ENCODE measurements at places on chromosomes 11 and 22. TPM values are rescaled to one million over a fixed set of nuclear protein-coding genes. Genes with fewer than 3 reads are reported as not detected.

DKK3 gene
- total RNA-seq, result 439 TPM

HARBI1 gene
- total RNA-seq, result 7.4 TPM

SLC22A12 gene
- total RNA-seq, result not detected

GRCh38 chr11:124519850-124520549 is 23.5 kb downstream of the OR8B12 start:
- no peak for DNase-seq

DNA sequence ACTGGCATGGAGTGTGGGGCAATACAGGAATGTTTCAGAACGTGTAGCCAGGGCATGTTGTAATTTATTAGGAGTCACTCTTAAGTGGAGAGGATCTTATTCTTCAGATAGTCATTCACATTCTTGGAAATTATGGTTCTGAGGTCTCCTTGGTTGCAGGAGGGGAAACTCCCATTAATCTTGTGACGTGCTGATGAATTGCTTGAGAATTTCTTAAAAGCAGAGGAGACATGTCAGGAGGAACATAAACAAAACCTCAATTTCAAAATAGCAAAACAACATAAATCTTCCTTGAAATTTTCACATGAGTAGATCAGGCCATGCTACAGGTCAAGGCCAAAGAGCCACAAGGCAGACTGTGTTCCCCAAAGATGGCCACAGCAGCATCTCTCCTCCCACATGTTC is 50.4 kb downstream of the ADM start:
- peak; percentile 45 for DNase-seq

- no peak for DNase-seq
These were observed 700.6 kb downstream of the METTL15 start for GRCh38 chr11:28808771-28809170.

DNA sequence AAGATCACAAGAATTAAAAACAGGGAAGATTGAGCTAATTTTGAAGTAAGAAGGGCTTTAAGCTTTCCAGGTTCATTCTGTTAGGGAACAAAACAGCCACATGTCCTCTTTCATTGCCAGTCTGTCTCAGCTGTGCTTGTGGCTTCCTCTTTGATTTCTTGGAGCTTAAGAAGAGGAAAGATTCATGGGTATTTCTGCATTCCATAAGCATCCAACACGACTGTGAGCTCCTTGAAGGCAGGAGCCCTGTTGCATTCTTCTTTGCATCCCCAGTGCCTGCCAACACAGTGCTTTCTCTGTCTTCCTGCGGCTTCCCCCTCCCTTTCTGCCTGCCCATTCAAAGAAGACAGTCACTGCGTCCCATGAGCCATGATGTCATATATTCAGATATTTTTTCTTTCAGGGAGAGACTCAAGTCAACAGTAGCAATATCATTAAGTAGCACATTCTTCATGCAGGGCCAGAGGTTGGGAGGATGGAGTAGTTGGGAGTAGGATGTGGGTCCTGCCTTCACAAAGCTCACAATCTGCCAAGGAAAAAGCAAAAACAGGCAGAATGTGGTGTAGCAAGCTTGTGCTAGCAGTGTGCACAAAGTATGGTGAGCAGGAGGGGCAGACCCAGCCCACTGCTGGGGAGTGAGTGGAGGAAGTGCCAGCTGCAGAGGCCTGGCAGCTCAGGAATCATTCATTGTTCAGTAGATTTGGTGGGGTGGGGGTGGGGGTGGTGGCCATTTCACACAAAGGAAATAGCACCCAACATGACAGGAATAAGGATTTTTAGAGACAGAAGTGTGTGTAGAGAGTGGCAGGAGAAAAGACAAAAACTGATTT is 162.1 kb upstream of the RASSF10 start:
- no peak for DNase-seq

GRCh38 chr22:29253561-29254285 is 14.1 kb downstream of the RHBDD3 start:
- DNase-seq, result no peak

- DNase-seq, result no peak
These were observed 155.4 kb upstream of the ANO5 start for GRCh38 chr11:22037505-22037904.

DNA sequence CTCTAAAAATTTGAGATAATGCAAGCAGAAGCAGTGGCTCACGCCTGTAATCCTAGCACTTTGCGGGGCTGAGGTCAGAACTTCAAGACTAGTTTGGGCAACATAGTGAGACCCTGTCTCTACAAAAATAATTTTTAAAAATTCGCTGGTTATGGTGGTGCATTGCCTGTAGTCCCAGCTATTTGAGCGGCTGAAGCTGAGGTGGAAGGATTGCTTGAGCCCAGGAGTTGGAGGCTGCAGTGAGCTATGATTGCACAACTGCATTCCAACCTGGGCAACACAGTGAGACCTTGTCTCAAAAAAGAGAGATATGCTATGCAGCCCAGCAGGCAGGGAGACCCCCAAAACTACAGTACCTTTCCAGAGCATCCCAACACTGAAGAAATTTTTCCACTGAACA is 2.3 kb downstream of the CTSC start:
- DNase-seq, result no peak

DNA sequence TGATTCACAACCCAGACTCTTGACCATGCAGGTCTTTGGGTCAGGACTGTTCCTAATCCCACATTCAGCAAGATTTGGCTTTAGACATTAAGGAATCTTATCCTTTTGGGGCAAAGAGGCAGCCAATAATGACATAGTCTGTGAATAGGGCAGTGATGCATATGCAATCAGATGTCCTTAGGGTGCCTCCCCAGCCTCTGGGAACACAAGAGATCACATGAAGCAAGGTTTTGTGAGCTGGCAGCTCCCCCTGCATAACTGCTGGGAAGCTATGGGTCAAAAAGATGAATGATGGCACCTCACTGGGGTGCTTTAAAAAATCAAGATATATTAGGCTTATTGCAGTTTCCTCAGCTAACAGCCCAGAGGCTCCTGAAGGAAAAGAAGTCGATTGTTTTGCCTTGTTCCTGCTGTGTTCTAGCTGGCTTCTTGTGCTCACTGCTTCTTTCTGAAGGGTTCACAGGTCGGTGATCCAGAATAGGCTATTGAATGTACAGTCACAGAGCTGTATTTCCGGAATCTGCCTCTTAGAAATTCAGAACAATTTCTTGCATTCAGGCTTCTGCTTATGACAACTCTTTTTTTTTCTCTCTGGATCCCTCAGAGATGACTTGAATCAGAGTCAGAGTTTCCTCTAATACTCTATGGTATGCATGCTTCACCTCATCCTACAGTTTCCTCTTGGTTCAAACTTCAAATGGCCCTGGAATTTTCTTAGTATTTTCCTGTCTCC is 31.7 kb downstream of the INSC start:
- DNase-seq, result no peak

DNA sequence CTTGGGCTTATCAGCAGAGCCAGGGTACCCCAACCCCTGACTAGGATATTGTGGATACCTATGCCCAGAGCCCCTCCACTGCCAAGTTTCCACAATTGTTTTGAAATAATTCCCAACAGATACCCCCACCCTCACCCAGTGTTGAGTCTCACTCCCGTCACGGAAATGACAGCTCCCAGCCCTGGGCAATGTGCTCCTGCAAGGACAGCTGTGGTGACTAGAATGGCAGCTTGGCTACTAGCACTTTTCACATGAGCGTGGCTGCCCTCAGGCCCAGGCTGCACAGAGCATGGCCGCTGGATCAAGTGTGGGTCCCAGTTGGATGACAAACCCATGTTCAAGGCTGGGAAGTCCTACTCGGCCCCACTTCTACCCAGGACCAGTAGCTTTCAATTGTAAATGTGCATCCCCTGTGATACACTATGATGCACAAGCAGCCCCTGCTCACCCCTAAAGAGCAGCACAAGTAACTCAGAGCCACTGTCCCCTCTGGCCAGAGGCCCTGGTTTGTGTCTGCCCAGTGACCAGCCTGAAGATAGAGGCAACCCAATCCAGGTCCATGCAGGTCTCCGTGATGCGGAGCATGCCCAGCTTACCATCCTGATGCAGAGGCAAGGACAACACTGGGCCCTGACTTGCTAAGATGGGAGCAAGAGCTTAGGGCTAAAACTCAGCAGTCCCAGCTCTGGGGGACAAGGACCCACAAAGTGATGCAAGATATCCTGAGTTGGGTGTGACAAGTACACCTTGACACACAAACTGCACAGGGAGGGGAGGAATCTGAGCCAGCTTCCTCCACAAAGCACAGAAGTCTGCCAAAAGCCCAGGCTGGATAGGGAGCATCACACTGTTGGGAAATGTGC is 13.2 kb downstream of the KCNQ1OT1 start:
- DNase-seq, result no peak

DNA sequence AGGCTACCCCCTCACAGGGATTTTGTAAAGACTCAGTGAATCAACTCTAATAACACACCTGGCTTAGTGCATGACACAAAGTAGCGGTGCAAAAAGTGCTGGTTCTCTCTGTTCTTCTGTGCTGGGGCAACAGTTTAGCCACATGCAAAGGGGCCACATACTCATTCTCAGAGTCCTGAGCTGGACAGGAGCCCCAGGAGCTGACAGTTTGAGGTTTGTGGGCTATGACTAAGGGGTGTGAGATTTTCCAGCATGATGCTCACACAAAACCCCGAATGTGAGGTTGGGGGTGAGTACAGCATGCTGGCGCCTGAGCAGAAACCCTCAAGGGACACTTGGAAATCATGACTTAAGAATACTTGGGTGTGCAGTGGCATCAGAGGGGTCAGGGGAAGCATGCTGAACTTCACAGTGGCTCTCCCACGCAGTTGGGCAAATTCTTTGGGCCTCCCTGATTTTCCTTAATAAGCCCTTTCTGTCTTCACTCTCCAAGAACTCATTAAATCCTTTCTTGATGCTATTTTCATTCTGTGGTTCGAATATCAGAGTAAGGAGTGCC is 31.0 kb downstream of the TMPRSS5 start:
- DNase-seq, result peak; percentile 89

- DNase-seq, result peak; percentile 51
These were observed 27.8 kb upstream of the ROBO3 start for GRCh38 chr11:124837491-124837856.
